ENCODE measurements at places on chromosomes 16 and 17.

DNA sequence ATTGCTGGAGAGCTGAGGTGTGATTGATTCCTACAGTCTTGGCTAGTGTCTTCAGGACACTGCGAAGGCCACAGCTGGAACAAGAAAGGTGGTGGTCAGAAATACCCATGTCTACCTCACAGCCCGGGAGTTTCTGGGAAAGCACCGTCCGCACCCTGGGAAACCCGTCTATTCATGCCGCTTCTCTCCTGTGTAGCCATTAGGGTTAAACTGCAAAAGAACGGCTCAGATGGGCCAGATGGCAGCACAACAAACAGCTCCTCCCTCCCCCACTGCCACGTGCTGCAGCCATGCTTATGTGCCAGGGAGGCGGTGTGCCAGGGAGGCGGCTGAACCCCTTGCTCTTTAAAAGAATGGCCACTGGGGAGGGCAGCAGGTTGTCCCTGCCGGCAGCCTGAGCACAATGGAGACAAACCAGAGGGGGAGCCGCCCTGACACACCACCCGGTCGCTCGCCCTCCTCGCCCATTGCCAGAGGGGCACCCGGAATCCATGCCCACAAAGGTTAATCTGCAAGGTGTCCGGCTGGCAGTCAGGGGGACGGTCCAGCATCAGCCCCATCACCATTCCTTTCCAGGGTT is 65.2 kb downstream of the CYTH1 start:
- H3K27ac ChIP-seq, result peak overlapping the region; percentile 91
- DNase-seq, result no peak
- no peaks in the 10 kb centered on the region for H3K36me3 ChIP-seq

DNA sequence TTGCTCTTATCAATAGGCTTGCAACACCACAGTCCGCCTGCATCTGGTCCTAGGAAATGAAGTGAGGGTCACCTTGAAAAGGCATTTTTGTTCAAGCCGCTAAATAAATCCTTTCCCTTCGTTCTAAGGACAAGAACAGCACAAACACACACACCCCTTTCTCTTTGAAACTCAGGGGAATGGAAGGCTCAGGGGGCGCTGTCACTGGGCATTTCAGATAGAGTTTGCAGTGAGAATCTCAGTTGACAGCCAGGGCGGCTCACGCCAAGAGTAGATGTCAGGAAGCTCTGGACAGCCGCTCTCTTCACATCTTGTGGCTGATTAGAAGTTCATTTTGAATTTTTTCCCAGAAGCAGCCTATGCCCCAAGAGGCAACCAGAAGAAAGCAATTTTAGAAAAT is 39.8 kb downstream of the ABAT start:
- no peaks in the 10 kb centered on the region for H3K27me3 ChIP-seq
- no peak overlapping the region for H3K4me3 ChIP-seq
- DNase-seq, result no peak
- H3K36me3 ChIP-seq, result peaks cover 12% of the 10 kb centered on the region
- no peak overlapping the region for H3K27ac ChIP-seq

- H3K4me1 ChIP-seq, result peaks cover 3% of the 10 kb centered on the region
- DNase-seq, result no peak
- no peaks in the 10 kb centered on the region for H3K27me3 ChIP-seq
Observed at GRCh38 chr16:28106467-28107215, 43.1 kb upstream of the GSG1L start.

DNA sequence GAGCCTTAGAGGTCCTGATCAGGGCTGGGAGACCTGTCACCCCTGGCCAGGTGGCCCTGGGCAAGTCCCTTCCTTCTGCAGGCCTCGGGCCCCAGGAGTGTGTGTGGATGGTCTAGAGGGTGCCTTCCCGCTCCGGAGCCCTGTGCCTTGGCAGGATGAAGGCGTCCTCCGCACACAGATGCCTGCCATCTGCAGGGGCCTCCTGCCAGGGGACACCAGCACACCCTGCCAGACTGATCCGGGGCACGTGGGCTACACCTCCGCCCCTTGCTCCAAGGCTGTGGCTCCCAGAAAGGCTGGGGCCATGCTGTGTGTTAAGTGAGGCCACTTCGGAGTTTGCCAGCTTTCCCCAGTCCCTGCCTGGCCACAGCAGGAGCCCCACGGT is 30.7 kb downstream of the NPTX1 start:
- no peaks in the 10 kb centered on the region for H3K27me3 ChIP-seq
- no peak for DNase-seq
- H3K4me3 ChIP-seq, result no peak overlapping the region
- no peaks in the 10 kb centered on the region for H3K36me3 ChIP-seq

- peak overlapping the region; percentile 76 for H3K4me3 ChIP-seq
- no peaks in the 10 kb centered on the region for H3K27me3 ChIP-seq
- H3K4me1 ChIP-seq, result peaks cover 35% of the 10 kb centered on the region
- H3K36me3 ChIP-seq, result peaks cover 4% of the 10 kb centered on the region
- DNase-seq, result peak; percentile 74
Observed at GRCh38 chr17:35022536-35023063, 40.9 kb downstream of the RFFL start.

GRCh38 chr16:27235055-27235937 is 32.0 kb downstream of the KDM8 start:
- DNase-seq, result peak; percentile 82
- peaks cover 100% of the 10 kb centered on the region for H3K4me1 ChIP-seq
- peak overlapping the region; percentile 80 for H3K4me3 ChIP-seq
- peak overlapping the region; percentile 100 for H3K27ac ChIP-seq
- H3K36me3 ChIP-seq, result peaks cover 48% of the 10 kb centered on the region

DNA sequence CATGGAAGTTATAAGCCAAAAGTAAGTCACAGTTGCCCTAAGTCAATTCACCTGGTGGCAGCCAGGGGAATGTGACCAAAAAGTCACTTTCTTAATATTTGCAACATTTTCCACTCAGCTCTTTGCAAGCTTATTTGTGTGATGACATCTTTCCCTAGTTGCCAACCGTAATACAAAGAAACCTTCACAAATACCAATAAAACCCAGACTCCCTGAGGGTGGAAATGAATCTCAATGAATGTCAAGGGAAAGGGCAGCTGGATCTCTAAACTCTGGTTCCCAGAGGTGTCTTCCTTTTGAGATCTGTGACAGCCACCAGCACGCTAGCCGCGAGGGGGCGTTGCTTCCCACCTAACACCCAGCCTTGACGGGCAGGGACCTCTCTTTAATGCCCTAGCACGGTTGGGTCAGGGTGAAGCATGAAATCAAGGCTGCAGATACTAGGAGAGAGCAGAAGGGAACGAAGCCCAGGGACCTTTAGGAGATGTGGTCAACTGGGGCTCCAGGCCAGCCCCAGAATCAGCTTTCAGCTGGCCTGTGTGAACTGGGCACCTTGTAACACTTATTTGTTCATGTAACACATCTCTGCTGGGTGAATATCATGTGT is 82.2 kb downstream of the CMC2 start:
- H3K27me3 ChIP-seq, result peaks cover 18% of the 10 kb centered on the region
- DNase-seq, result peak; percentile 69
- no peak overlapping the region for H3K27ac ChIP-seq
- H3K4me1 ChIP-seq, result peaks cover 8% of the 10 kb centered on the region
- H3K4me3 ChIP-seq, result no peak overlapping the region

DNA sequence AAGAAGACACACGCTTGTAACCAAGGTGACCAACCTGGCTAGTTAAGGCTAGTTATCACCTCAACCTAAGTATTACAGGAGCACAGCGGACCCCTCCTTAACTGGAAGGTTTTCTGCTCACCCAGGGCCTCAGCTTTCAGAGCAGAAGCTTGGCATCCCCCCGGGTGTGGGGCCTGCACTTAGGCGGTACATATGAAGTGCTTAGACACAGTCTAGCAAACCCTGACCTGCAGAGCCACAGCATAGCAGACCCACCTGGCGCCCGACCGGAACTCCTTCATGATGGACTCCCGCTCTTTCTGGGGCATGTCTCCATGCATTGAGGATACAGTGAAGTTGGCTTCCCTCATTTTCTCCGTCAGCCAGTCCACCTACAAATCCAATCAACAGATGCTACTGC is 9.8 kb downstream of the EIF4A3 start:
- no peak overlapping the region for H3K4me3 ChIP-seq
- H3K36me3 ChIP-seq, result peaks cover 75% of the 10 kb centered on the region
- no peak for DNase-seq
- H3K4me1 ChIP-seq, result no peaks in the 10 kb centered on the region
- H3K27me3 ChIP-seq, result no peaks in the 10 kb centered on the region
- H3K27ac ChIP-seq, result no peak overlapping the region

DNA sequence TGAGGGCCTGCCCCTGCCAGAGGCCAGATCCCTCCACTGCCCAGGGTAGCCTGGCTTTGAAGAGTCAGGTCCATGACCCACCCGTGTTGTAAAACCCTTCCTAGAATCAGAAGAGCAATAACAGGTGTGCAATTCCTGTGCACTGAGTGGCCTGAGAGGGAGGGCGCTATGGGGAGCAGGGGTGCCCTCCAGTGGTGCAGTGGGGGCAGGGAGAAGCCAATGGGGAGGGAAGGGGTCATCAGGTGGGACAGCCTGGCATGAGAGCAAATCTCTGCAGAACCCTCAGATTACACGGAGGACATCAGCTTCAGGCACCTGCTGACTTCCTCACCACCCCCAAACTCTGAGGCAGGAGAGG is 72.9 kb upstream of the ZNF469 start:
- no peak overlapping the region for H3K4me3 ChIP-seq
- H3K4me1 ChIP-seq, result no peaks in the 10 kb centered on the region
- peaks cover 2% of the 10 kb centered on the region for H3K27me3 ChIP-seq
- no peak overlapping the region for H3K27ac ChIP-seq
- no peak for DNase-seq

DNA sequence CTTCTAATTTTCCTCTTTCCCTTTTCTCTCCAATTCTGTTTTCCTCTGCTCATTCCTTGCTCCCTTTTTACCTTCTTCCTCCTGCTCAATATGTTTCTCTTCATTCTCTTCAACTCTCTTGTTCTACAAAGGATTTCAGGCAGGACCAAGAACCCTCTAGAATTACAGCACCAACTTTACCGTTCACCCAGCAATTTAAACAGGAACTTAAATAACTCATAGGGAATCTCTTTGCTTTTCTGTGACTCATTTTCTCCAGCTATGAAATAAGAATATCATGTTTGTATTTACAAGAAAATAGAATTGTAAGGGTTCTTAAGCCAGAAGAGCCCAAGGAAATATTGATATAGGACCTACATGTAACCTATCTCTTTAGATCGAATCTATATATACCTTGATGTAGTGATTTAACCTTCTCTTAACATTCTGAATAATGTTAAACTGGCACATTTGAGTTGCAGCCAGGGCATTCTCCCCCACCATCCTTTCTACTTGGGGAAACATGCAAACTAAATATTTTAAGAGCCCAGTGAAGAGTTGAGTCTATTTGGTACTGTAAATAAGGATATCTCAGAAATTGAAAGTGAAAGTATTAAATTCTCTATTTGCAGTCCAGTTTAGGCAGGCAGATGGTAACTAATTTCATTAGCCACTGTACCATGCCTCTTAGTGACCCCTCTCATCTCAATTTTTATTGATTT is 137.0 kb downstream of the ANKFN1 start:
- peak overlapping the region; percentile 31 for H3K4me3 ChIP-seq
- peak overlapping the region; percentile 30 for H3K27ac ChIP-seq
- H3K36me3 ChIP-seq, result no peaks in the 10 kb centered on the region

- no peak overlapping the region for H3K27ac ChIP-seq
- peaks cover 17% of the 10 kb centered on the region for H3K36me3 ChIP-seq
- no peaks in the 10 kb centered on the region for H3K27me3 ChIP-seq
- no peak overlapping the region for H3K4me3 ChIP-seq
- DNase-seq, result no peak
Observed at GRCh38 chr16:69779724-69780123, 17.6 kb downstream of the WWP2 start.

DNA sequence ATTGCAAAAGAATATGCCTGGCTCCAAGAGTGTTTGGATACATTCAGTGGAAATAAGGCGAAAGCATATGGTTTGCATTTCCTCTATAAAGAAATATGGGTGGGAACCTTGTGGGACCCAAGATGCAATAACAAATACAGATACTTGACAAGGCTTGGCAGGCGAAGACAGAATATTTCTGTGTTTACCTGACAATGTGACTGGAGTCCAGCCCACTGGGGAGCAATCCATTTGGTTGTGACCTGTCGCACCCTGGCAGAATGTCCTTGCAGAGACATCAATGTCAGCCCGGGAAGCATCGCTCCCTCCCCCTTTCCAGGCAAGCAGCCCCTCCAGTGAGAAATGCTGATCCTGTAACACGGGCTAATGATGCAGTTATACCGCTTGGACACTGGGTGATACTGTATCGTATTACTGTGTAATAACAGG is 296.6 kb downstream of the MAF start:
- H3K36me3 ChIP-seq, result no peaks in the 10 kb centered on the region
- H3K27me3 ChIP-seq, result peaks cover 16% of the 10 kb centered on the region
- no peaks in the 10 kb centered on the region for H3K4me1 ChIP-seq
- no peak overlapping the region for H3K4me3 ChIP-seq
- no peak for DNase-seq
- H3K27ac ChIP-seq, result no peak overlapping the region

DNA sequence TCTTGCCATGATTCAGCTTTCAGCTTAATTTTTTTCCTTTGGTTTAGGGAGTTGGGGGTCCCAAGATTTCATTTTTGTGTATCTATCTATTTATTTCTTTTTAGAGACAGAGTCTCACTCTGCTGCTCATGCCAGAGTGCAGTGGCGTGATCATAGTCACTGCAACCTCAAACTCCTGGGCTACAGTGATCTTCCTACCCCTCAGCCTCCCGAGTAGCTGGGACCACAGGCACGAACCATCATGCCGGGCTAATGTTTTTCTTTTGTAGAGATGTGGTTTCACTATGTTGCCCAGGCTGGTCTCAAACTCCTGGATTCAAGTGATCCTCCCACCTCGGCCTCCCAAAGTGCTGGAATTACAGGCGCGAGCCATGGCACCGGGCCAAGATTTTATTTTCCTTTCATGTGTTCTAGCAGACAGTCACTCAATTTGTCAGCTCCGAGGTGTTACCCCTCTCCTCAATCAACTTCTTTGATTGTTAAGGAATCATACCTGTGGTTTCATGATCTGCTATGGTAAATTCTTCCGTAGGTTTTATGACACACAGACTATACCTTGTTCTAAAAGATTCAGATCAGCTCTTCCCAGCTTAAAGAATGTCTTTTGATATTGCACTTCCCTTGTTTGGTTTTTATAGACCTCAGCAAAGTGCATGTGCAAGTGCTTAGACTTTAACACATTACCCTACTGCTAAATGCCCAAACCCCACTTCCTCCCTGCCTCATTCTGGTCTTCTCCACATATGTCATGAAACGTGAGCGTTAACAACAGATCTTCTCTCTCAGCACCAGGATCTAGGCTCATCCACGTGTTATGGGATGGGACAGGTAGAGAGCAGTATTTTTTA is 13.0 kb downstream of the UNC45B start:
- no peaks in the 10 kb centered on the region for H3K36me3 ChIP-seq
- H3K4me1 ChIP-seq, result peaks cover 38% of the 10 kb centered on the region
- peaks cover 2% of the 10 kb centered on the region for H3K27me3 ChIP-seq
- H3K4me3 ChIP-seq, result peak overlapping the region; percentile 52
- peak overlapping the region; percentile 17 for H3K27ac ChIP-seq

DNA sequence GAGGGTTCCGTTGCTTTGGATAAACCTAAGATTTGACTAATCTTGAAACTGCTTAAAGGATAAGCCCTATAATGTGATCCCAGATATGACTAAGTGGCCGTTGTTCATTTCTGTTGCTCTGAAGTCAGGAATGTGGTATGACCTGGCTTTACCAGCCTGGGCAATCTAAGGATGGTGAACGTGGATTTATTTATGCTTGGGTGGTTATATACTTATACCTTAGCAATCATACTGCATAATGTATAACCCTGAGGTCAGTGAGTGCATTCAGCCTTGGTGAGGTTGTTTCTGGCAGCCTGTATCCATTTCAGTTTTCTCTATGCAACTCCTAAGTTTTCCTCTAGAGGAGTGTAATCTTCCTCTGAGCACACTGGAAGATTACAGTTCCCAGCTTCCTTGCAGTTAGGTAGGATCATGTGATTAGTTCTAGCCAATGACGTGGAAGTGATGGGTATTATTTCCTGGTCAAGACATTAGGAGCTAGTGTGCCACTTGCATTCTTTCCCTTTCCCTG is 41.9 kb downstream of the FTO start:
- H3K4me3 ChIP-seq, result no peak overlapping the region
- H3K27ac ChIP-seq, result no peak overlapping the region
- no peaks in the 10 kb centered on the region for H3K27me3 ChIP-seq
- no peak for DNase-seq
- H3K36me3 ChIP-seq, result peaks cover 9% of the 10 kb centered on the region

Data from activated naive CD8-positive, alpha-beta T cell treated with anti-CD3 and anti-CD28 coated beads, Interleukin-2, amount 50 U/mL, for 24 hours (primary cell).